Right forelimb (tissue), 1 donor: ENCODE measurements at places on chromosomes 6 and 20.

GRCh38 chr6:136262940-136263339 is 12.8 kb upstream of the MTFR2 start:
- DNase-seq = no peak

DNA sequence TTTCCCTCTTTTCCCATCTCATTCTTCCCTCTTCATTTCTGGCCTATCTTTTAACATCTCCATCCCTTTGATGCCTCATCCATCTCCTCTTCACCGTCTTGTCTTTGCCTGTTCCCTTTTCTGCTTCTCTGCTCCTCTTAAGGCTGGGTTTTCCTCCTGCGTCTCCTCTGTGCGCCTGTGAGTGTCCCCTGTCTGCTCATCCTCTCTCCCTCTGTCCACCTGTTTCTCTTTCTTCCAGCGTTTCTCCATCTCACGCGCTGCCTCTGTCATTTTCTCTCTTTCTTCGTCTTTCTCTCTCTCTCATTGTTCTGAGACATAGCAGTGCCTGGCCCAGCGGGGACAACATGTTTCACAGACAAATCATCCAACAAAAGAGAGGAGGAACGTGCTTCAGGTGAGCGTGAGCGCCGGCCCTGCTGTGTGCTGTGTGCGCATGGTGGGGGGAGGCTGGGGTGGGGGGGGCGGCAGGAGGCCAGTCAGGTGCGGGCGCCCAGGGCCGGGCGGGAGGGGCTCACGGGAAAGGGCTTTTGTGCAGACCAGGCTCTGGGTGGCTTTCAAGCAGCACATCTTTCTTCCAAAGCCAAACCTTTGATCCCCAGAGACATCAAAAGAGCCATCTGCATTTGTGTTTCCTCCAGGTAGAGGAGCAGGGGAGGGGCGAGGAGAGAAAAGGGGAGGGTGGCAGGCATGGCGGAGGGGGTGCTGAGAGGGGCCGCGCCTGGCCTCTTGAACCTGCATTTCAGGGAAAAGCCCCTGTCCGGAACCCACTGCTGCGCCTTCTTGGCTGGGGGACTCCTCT is 121.3 kb downstream of the VEGFA start:
- no peak for DNase-seq

DNA sequence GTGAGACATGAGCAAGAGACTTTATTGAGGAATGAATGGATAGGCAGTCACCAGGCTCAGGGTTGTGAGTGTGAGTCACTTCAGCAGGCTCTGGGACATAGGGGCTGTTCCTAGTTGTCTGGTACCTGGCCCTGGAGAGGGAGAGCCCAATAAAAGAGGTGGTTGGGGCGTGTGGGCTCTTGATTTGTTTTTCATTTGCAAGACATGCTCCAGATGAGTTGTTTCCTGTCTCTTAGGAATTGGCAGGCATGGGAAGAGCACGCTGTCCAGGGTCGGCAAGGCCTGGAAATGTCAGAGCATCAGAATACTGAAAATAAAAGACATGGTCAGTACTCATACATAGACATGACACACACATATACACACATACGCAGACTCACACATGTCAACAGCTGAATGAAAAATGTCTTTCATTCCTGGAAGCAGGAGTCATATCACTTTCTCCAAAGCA is 166.3 kb upstream of the SULF2 start:
- no peak for DNase-seq

- DNase-seq = peak; percentile 56
Observed at GRCh38 chr6:136607932-136608772, 57.9 kb upstream of the MAP7 start.

DNA sequence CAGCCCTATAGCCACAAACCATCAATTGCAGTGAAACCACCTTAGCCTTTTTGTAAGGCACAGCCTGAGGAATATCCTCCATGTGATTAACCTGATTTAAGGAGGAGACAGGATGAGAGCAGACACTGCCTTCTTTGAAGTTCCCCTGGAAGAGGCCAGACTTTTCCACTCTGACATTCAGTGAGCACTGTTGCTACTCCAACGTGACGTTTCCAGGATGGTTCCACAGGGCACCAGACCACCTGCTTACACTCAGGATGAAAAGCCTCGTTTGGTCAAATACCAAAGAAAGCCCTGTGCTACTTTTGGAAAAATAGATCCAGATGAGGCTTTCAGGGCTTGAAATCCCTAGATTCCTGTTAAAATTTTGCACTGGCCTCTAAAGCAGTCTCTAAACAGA is 1102.1 kb upstream of the FLRT3 start:
- DNase-seq = no peak

DNA sequence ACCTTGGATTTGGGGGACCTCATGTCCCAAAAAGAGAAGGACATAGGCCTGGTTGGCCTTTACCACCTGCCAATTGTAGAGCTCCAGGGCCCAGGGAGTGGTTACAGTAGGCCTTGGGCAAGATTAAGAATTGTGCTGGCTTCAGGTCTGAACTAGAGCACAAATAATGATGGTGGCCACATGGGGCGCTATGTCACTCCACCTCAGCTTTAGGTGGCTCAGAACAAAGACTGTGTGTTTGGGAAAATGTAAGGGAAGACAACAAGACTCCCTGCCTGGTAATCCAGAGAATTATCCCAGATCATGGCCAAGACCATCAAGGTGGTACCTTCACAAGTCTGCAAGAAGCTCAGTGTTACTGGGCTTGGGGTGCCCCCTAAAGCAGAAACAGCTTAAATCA is 224.9 kb upstream of the OPRM1 start:
- DNase-seq = no peak

- no peak for DNase-seq
Observed at GRCh38 chr6:46618726-46619125, 33.9 kb downstream of the CYP39A1 start.

GRCh38 chr20:9999645-10000044 is 35.1 kb upstream of the ANKEF1 start:
- no peak for DNase-seq

DNA sequence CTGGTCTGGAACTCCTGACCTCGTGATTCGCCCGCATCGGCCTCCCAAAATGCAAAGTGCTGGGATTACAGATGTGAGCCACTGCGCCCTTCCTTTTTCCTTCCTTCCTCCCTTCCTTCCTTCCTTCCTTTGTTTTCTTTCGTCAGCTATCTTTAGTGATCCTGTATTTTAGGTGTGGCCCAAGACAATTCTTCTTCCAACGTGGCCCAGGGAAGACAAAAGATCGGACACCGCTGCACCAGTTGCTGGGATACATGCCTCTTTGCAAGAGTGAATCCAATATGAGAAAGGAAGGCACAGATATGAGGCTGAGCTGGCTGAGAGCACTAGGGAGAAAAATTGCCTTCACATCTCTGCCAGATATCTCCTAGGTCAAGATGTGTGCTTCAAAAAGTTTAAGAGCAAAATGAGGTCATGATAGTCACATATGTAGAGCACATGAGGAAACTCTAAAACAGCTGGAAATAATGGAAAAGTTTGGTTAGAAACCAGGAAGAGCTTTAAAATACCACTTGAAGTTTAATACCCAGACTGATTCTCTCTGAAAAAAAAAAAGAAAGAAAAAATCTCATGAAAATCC is 41.8 kb downstream of the OR2B2 start:
- DNase-seq = no peak

DNA sequence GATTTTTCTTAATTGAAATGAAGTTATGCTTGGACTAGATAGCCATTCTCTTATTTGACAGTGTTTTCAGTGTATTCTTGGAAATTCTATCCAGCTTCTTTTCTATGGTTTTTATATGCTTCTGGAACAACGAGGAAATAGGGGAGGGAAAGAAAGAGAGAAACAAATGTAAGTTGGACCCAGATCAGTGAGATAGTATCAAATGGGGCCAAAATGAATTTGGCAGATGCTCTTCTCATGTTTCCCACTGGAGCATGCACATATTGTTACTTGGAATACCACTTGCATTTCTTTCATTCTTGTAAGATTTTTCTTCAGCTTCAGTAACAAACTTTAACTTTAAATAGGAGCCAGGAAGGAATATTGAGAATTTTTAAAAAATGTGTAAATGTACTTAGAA is 312.3 kb downstream of the PRL start:
- no peak for DNase-seq

DNA sequence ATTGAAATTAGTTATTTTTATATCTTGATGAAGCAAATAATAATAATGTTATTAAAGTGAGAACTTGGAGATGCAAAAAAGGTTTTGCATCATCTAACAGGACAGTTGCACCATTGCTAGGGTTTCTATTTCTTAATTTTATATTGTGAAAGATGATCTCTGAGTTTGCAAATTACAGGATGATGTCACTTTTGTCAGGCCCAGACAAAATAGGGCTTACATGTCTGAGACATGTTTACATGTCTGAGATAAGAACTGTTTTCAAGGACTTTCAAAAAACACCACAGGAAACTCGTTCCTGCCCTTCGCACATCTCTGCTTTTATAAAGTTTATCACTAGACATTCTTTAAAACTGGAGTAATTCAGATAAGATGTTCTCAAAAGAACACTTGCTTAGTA is 1075.8 kb upstream of the MANEA start:
- no peak for DNase-seq

DNA sequence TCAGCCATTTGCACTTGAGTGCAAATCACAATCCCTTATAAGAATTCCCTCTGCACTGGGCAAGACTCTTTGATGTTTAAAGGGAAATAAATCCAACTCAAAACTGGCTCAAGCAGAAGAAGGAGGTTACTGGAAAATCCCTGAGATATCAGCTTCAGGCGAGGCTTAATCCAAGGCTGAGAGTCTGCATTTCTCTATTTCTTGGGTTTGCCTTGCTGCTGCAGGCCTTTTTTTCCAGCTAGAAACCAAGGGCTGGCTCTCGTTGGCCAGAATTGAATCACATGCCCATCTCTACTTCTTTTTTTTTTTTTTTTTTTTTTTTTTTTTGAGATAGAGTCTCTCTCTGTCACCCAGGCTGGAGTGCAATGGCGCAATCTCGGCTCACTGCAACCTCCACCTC is 11.7 kb downstream of the HCK start:
- peak; percentile 30 for DNase-seq

DNA sequence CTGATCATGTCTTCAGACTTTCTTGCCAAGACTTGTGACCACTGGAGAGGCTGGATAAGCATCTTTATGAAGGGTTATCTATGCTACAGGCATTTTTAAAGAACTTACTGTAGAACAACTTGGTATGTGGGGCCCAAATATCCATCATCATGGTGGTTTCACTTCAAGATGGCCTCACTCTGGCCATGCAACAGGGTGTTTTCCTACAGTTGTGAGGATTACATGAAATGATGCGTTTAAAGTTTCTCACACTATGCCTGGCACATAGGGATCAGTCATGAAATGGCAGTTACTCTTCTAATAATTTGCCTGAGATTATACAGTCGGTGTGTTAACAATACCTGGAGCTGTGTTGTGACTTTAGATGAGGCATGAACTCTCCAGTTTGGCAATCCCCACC is 13.0 kb downstream of the SLC2A10 start:
- DNase-seq = no peak

DNA sequence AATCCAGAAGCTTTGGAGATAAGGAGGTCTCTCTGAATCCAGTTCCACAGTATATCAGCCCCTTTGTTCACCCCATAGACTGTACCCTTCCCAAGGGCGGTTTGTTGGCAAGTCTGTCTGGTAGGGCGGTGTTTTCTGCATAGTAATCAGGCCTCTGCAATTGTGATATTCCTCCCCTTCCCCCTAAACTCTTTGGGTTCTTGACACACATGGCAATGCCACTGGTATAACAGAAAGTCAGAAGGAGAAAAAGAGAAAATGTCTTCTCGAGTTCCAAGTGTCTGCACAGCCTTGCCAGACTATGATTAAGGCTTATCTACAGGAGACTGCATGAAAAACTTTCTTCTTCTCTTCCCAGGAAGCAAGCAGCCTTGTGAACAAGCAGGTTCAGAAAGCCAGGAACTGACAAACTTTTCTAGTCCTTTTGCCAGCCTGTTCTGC is 45.6 kb downstream of the FOXO3 start:
- no peak for DNase-seq

GRCh38 chr6:2162079-2162445 is 83.3 kb downstream of the GMDS start:
- DNase-seq = no peak

DNA sequence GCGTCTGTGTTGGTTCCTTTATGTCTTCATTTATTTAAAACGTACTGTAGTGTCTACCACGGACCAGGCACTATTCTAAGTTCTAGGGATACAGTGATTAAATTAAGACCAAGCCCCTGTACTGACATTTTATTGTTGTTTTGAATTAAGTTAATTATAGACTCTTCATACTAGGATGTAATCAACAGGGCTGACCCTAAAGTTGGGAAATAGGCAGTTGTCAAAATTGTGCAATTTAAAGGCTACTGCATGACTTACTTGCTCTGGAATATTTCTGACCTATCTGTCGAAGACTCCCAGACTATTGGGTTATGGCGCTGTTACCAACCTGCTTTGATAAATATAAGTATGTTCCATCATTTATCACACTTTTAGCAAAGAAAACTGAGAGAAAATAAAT is 6.7 kb downstream of the MYO6 start:
- DNase-seq = no peak

- DNase-seq = no peak
Observed at GRCh38 chr6:105302617-105303128, 100.2 kb downstream of the PREP start.

- no peak for DNase-seq
Observed at GRCh38 chr6:34317882-34318498, 69.2 kb upstream of the SMIM29 start.

DNA sequence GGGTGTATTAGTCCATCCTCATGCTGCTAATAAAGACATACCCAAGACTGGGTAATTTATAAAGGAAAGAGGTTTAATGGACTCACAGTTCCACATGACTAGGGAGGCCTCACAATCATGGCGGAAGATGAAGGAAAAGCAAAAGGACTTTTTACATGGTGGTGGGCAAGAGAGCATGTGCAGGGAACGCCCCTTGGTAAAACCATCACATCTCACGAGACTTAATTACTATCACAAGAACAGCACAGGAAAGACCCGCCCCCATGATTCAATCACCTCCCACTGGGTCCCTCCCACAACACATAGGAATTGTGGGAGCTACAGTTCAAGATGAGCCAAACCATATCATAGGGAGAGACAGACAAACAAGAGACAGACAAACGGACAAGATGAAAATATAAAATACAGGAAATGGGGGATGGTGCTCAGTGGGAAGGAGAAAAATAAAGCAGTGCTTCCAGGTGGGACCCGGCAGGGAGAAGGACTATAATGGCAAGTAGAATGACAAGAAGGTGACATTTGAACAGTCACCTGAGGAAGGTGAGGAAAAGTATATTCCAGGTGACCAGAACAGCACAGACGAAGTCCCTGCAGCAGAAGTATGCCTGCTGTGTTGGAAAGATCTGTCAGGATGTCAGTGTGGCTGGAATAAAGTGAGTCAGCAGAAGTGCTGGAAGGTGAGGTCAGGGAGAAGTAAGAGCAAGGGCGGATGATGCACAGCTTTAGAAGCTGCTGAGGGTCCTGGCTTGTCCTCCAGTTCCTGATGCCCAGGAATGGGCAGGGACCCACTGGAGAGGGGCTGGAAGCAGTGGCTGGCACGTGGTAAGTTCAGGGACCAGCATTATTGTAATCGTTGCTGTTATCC is 61.1 kb downstream of the SLC2A10 start:
- DNase-seq = no peak

GRCh38 chr6:130020907-130021629 is 2.7 kb downstream of the L3MBTL3 start:
- DNase-seq = peak; percentile 85

- peak; percentile 49 for DNase-seq
Observed at GRCh38 chr6:68778356-68779020, 143.4 kb downstream of the ADGRB3 start.
